Non-pigmented ciliary epithelial cell (primary cell): ENCODE measurements at places on chromosomes 7 and 10.

DNA sequence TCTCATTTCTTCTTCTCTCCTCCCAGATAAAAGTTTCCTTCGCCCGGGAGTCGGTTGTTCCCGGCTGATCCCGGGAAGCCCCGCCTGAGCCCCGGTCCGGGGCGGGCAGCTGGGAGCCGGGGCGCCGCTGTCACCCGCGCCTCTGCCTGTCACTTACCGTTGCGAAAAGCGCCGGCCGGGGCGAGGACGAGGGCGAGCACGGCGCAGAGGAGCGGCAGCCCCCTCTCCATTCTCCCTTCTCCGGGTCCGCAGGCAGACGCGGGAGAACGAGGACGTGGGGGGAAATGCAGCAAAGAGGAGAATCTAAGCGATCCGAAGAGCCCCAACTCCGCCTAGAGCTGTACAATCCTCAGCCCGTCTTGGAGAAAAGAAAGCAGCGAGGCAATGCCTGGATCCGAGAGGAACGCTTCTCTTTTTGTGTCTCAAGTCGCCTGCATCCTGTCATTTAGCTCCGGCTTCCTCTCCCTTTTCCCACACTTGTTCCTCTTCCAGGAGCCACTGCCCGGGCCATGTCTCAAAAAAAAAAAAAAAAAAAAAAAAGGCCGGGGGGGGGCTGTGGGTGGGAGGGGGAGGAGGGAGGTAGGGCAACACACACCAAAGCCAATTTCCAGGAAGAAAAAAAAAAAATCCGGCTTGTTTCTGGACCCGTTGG lies at the start of gene NRP1:
Gene NRP1, minus strand, starts transcription at position 515 of the 652 bp plus-strand sequence. Its CDS starts 285 bp downstream, at position 230.
- DNase-seq = no peak

GRCh38 chr7:137146552-137147337 lies 196.8 kb downstream of the PTN start:
- peak; percentile 76 for DNase-seq

DNA sequence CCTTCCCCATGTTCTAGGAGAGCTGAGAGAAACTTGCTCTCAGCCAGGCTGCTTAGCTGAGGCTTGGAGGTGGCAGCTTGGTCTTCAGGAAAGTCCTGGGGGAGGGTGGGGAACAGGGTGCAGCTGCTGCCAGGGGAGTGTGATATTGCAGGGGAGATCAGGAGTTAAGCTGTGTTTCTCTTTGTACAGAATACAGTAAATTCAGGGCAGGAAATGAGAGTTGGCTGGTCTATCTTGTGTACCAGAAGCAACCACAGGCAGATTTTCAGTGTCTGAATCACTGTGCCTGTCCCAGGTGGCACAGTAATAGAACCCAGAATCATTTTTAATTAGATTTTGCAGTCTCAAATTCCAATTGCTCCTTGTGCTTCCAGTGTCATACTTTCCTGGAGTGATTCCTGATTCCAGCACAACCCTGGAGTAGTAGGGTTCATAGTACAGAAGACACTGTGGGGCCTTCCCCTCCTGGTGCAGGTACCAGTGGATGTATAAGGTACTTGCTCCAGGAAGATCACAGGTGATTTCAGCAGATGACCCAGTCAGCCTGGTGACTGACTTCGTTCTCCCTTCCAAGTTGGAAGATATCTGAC lies 94.0 kb upstream of the TARP start:
- DNase-seq = no peak

DNA sequence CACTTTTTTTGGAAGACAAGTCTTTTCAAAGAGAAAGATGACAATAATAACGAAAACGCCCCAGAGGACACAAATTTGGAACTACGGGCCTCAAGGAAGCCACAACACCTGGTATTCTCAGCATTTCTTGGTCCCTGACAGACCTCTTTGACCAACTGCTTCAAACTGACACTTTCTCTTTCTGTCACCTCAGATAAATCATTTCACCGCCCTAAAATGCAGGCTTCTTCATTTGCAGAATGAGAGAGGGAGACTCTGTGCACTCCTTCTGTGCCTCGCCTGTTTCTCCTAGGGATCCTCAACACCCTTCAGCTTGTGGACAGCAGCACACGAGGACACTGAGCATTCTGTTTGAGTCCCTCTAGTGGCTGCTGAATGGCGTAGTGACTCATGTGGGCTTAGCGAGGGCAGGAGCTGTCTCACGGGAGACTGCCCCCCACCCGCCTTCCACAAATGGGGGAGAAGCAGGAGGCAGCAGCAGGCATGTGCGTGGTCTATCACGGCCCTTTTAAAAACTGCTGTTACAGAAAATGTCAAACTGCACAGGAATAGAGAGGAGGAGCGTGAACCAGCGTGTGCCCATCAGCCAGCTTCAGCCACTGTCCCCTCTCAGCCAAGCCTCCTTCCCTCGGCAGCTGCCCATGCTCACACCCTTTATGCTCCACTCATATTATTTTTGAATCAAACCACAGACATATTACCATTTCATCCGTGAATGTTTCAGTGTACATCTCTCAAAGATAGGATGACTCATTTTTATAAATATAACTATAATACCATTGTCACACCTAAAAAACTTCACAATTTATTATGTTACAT lies 41.4 kb downstream of the GSDME start:
- DNase-seq = no peak

- no peak for DNase-seq
Observed at GRCh38 chr7:151423936-151424335, 14.1 kb upstream of the WDR86 start.

- DNase-seq = no peak
Observed at GRCh38 chr7:38909870-38910269, 879 bp upstream of the VPS41 start.

GRCh38 chr7:4665661-4666060 lies 16.4 kb upstream of the FOXK1 start:
- DNase-seq = peak; percentile 96

DNA sequence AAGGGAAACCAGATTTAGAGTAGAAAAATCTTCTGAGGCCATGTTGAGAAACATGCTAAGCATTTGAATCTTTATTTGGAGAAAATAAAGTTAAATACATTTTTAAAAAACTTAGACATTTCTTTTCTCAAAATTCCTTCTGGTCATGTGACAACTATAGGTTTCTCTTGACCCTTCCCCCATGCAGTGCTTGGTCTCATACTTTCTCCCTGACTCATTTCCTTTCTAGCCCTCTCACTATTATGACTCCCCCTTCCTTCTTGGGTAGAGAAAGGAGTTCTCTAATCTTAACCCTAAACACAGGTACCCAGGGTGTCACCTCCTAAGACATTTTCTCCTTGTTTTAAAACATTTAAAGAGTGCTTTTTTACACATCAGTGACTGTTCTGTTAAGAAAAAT lies 179.5 kb upstream of the TMEM106B start:
- no peak for DNase-seq

DNA sequence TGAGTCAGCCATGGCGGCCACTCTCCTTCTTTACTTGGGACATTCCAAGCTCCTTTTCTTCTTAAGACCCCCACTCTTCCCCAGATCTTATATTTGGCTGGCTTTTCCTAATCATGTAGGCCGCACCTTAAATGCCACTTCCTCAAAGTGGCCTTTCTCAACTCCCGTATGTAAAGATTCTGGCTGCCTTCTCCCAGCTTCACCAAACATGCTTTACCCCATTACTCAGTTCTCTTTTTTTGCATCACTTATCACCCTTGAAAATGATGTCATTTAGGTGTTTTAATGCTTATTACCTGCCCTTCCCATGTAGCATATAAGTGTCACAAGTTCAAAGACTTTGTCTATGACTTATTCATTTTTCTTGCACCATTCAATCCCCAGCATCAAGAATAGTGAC lies 810.1 kb upstream of the CELF2 start:
- no peak for DNase-seq

DNA sequence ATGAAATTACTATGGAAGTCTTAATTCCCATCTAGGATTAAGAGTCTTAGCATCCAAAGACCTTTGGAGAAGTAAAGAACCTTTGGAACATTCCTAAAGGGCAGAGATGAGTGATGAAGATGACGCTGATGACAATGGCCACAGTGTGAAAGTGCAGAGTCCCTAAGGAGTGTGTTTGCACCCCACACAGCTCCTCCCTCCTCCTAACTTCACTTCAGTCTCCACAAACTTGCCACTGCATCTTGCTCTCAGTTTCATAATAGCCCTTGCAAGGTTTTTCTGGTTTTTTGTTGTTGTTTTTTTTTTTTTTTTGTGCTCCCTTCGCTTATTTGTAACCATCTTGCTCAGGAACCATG lies 117.5 kb upstream of the ANLN start:
- no peak for DNase-seq

GRCh38 chr10:88466786-88467185 lies 116.3 kb downstream of the RNLS start:
- no peak for DNase-seq
